IPS DF 6.9 (cell line): ENCODE measurements at places on chromosomes 5 and 9.
A peak's percentile ranks its signal among the peaks of the same experiment; 100 is the strongest.

DNA sequence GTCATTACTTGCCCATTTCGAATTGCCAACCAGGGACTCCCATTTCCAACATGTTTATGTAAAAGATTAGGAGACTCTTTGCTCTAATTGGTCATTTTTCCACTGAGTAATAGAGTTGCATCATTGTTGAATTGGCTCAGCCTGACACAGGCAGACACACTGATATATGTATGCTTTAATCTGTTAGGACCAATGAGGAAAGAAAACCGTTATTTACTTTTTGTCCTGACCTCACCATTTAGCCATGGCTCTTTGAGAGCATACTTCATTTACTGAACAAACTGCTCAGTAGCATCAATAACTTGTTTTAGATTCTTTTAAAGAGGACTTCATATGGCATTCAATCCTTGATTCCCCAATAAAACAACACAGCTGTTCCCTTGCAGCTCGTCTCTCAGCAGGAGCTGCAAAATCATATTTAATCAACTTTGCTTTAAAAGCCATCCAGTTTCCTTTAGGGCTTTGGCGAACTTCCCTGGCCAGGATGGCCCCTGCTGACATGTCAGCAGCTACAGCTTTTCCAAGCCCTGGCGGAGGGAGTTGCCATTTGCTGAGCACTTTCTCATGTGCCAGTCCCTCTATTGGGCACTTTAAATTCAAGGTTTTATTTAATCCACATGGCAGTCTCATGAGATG lies 251.5 kb upstream of the TNC start:
- H3K36me3 ChIP-seq: no peaks in the 10 kb centered on the region
- no peak overlapping the region for H3K4me3 ChIP-seq
- H3K27me3 ChIP-seq: no peaks in the 10 kb centered on the region
- no peaks in the 10 kb centered on the region for H3K4me1 ChIP-seq
- DNase-seq: no peak
- no peak overlapping the region for H3K27ac ChIP-seq

GRCh38 chr9:125884218-125884595 lies 137.0 kb downstream of the PBX3 start:
- no peaks in the 10 kb centered on the region for H3K36me3 ChIP-seq
- no peaks in the 10 kb centered on the region for H3K27me3 ChIP-seq
- no peak for DNase-seq
- H3K4me3 ChIP-seq: no peak overlapping the region

DNA sequence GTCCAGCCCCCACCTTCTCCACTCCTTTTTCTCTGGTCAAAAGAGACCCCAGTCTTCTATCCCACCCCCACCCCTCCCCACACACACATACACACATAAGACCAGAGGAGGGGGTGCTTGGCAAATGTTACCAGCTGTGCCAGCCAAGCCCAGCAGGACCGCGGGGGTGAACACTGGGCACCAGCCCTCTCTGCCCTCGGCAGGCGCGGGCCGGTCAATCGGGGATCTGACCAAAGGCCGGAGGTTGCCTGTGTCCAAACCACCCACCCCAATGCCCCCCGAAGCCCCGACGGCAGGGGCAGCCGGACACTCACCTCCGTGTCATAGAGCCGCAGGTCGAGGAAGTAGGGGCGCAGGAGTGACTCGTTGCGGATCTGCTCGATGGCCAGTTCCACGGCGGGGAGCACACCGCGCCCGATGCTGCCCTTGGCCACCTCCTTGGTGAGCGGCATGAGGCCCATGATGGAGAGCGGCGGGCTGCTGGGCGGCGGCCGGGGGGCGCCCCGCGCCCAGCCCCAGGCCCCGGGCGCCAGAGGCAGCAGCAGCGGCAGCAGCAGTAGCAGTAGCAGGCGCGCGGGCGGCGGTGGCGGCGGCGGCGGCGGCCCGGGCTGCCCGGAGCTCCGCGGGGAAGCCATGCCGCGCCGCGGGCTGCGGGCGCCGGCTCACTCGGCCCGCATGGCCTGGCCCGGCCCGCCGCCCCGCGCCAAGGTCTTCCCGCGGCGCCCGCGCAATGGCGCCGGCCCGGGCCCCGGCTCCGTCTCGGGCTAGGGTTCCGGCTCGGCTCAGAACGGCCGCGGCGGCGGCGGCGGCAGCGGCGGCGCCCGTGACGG lies 417 bp downstream of the GABBR2 start:
- peaks cover 40% of the 10 kb centered on the region for H3K27me3 ChIP-seq
- DNase-seq: no peak
- H3K27ac ChIP-seq: no peak overlapping the region
- H3K36me3 ChIP-seq: no peaks in the 10 kb centered on the region
- H3K4me3 ChIP-seq: peak overlapping the region; percentile 52; the same call in 1 of the 2 replicates

GRCh38 chr5:127595484-127596368 lies 53.2 kb upstream of the CTXN3 start:
- no peaks in the 10 kb centered on the region for H3K36me3 ChIP-seq
- H3K4me3 ChIP-seq: no peak overlapping the region
- no peaks in the 10 kb centered on the region for H3K4me1 ChIP-seq
- H3K27ac ChIP-seq: no peak overlapping the region
- DNase-seq: no peak
- H3K27me3 ChIP-seq: no peaks in the 10 kb centered on the region; the same call in 1 of the 2 replicates

- H3K4me1 ChIP-seq: no peaks in the 10 kb centered on the region
- H3K27me3 ChIP-seq: no peaks in the 10 kb centered on the region
- no peak overlapping the region for H3K4me3 ChIP-seq
- no peak for DNase-seq
- no peaks in the 10 kb centered on the region for H3K36me3 ChIP-seq
Observed at GRCh38 chr5:40787986-40788385, 10.2 kb downstream of the PRKAA1 start.

DNA sequence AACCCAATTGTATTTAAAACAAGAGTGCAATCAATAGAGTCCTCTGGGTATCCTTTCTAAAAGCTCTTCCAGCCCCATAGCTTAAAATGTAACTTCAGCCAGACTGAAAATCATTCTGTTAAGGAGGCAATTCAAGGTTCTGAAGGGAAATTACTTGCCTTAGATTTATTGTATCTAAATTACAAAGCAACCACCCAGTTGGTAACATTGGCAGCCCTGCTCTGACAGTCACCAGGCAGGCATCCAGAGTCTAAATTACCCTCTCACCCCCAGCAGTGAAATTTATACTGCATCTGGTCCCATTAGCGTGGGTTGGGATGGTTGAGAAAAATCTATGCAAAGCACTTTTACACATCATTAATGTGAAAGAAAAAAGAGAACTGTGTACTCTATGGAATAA lies 514.7 kb downstream of the MTRR start:
- H3K4me1 ChIP-seq: no peaks in the 10 kb centered on the region
- H3K36me3 ChIP-seq: no peaks in the 10 kb centered on the region
- DNase-seq: no peak
- no peak overlapping the region for H3K4me3 ChIP-seq

GRCh38 chr9:7154003-7154619 lies 396.3 kb downstream of the KDM4C start:
- no peak overlapping the region for H3K4me3 ChIP-seq
- H3K27me3 ChIP-seq: no peaks in the 10 kb centered on the region
- H3K4me1 ChIP-seq: no peaks in the 10 kb centered on the region
- DNase-seq: no peak
- no peak overlapping the region for H3K27ac ChIP-seq

DNA sequence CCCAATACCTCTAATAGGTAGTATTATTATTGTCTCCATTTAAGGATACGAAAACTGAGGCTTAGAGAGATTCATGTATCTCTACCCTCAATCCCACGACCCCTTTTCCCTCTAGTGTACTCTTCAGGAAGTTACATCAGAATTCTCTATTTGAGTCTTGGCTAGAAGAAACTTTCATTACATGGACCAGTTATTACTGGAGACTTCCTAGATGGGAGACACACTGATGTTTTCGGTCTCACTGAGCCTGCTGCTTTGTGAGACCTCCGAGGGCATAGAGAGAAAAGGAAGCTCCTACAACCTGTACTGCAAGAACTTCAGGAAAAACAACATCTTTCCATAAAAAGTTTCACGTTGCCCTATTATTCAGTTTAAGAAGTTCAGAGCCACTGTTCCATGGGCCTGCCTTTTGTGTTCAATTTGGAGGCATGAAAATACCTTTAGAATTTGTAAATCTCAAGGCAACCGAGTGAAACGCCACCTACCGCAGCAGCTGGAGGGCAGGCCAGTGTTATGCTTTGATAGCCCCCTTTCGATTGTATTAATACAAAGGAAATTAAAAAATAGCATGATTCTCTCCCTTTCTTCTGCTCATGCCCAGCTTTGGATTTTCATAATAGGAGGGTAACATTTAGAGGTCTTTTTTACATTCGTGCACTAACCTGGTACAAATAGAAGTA lies 223.3 kb downstream of the EBF1 start:
- no peaks in the 10 kb centered on the region for H3K27me3 ChIP-seq
- 0 out of 2 replicates have a peak, but pooled peaks cover 1% of the 10 kb centered on the region for H3K4me1 ChIP-seq
- no peak overlapping the region for H3K4me3 ChIP-seq
- H3K27ac ChIP-seq: no peak overlapping the region
- no peak for DNase-seq

- H3K27me3 ChIP-seq: no peaks in the 10 kb centered on the region
- no peak for DNase-seq
- no peak overlapping the region for H3K27ac ChIP-seq
- H3K4me1 ChIP-seq: no peaks in the 10 kb centered on the region
- H3K36me3 ChIP-seq: no peaks in the 10 kb centered on the region; the same call in 1 of the 2 replicates
Observed at GRCh38 chr9:6805532-6805931, 47.8 kb downstream of the KDM4C start.

DNA sequence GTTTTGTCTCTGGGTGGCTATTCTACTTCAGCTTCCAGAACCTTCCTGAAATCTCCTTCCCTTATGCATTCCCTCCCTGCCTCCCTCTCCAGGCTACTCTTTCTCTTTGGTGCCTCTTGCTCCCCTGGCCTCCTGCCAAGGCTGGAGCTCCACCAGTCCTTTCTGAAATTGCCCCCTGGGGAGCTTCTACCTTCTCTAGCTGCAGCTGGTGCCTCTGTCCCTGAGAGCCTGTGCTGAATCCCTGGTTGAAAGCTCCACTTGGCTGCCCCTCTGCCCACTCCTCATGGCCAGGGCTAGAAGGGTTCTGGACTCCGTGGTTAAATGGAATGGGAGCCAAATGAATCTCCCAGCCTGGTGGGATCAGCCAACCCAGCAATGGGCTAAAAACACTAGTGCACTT lies 80.1 kb downstream of the COL15A1 start:
- H3K27ac ChIP-seq: no peak overlapping the region
- no peaks in the 10 kb centered on the region for H3K27me3 ChIP-seq
- no peak overlapping the region for H3K4me3 ChIP-seq
- DNase-seq: no peak
- no peaks in the 10 kb centered on the region for H3K36me3 ChIP-seq

GRCh38 chr9:123359106-123359505 lies 3.1 kb downstream of the CRB2 start:
- DNase-seq: no peak
- H3K36me3 ChIP-seq: no peaks in the 10 kb centered on the region
- no peaks in the 10 kb centered on the region for H3K27me3 ChIP-seq
- H3K27ac ChIP-seq: no peak overlapping the region

GRCh38 chr5:57538341-57538955 lies 55.8 kb upstream of the ACTBL2 start:
- H3K27ac ChIP-seq: no peak overlapping the region
- no peaks in the 10 kb centered on the region for H3K4me1 ChIP-seq
- H3K27me3 ChIP-seq: no peaks in the 10 kb centered on the region
- no peak for DNase-seq
- H3K4me3 ChIP-seq: no peak overlapping the region

DNA sequence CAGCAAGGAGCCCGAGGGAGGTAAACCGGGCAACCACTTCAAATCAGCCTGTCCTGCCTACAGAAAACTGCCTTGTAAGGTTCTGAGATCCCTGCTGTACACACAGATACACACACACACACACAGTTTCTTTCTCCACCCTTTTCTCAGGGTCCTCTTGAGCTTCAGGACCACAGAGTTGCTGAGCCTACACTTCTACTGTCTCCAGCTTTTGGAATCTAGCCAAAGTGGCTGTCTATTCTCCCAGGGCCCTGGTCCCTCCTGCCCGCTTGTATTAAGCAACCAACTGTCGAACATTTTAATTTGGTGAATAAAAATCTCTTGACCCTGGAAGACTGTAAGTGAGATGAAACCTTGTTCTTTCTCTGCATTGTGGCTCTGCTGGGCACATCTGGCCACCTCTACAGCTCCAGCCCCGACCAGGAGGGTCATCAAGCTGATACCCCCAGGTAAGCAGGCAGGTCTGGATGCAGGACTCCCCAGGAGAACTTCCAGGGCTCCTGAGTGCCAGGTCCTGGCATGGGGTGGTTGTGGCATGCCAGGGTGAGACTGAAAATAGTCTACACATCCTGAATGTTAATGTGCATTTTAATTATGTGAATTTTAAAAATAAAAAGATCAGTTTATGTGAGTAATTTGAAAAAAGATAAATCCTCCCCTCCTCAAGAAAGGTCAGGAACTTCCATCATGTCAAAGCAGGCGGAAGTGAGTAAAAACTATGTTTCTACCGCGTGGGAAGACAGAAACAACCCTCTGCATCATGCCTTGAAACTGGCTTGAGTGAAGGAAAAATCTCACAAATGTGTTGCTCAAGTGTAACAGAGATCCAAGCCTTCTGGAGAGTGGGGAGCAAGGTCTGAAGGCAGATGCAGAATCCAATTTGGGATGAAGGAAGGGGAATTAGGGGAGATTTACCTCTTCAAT lies 15.0 kb upstream of the S1PR3 start:
- no peaks in the 10 kb centered on the region for H3K36me3 ChIP-seq
- no peaks in the 10 kb centered on the region for H3K4me1 ChIP-seq
- no peak overlapping the region for H3K27ac ChIP-seq
- no peaks in the 10 kb centered on the region for H3K27me3 ChIP-seq

- no peaks in the 10 kb centered on the region for H3K27me3 ChIP-seq
- H3K4me3 ChIP-seq: no peak overlapping the region
- no peaks in the 10 kb centered on the region for H3K36me3 ChIP-seq
- DNase-seq: no peak
- no peaks in the 10 kb centered on the region for H3K4me1 ChIP-seq
Observed at GRCh38 chr9:80994892-80995291, 694.5 kb downstream of the TLE1 start.

GRCh38 chr9:130892477-130893304 lies 3.9 kb downstream of the QRFP start:
- DNase-seq: no peak
- H3K27ac ChIP-seq: no peak overlapping the region
- H3K36me3 ChIP-seq: peaks cover 12% of the 10 kb centered on the region
- H3K4me3 ChIP-seq: no peak overlapping the region

- no peaks in the 10 kb centered on the region for H3K27me3 ChIP-seq
- no peak for DNase-seq
- H3K36me3 ChIP-seq: no peaks in the 10 kb centered on the region
- no peak overlapping the region for H3K27ac ChIP-seq
- H3K4me1 ChIP-seq: no peaks in the 10 kb centered on the region
Observed at GRCh38 chr5:95759005-95759404, 27.9 kb downstream of the RHOBTB3 start.
